ENCODE measurements at places on chromosomes 1 and 21.
A peak's percentile ranks its signal among the peaks of the same experiment; 100 is the strongest.

DNA sequence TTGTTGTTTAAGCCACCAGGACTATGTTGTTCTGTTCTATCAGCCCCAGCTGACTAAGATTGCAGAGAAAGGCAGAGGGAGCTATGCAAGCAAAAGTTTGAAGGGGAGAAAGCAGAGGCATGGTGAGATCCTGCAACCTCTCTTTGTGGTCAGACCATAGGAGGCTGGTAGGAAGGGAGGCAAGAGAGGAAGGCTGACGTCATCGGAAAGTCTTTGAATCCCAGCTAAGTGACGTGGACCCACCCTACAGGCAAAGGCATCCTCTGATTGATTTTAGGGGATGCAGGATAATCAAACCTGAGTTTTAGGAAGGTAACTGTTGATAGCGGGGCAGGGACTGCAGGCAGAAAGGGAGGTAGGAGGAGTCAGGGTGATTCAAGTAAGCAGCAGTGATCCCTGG, 23.3 kb upstream of the TNNI1 start:
- no peak for DNase-seq

GRCh38 chr1:51372561-51372960, 42.2 kb upstream of the TTC39A start:
- no peak for DNase-seq

GRCh38 chr1:212566522-212567479, 41.8 kb upstream of the ATF3 start:
- peak; percentile 88 for DNase-seq

DNA sequence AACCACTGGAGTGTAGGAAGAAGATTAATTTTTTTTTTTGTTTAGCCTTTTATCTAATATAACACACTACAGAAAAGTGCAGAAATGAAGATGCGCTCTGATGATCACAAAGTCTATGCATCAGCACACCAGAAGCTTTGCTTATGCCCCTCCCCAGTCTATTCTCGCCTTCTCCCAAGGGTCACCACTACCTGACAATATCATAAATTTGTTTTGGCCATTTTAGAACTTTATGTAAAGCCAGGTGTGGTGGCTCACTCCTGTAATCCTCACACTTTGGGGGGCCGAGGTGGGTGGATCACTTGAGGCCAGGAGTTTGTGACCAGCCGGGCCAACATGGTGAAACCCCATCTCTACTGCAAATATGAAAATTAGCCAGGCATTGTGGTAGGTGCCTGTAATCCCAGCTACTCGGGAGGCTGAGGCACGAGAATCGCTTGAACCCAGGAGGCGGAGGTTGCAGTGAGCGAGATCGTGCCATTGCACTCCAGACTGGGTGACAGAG, 231.3 kb downstream of the FOXD2 start:
- no peak for DNase-seq

DNA sequence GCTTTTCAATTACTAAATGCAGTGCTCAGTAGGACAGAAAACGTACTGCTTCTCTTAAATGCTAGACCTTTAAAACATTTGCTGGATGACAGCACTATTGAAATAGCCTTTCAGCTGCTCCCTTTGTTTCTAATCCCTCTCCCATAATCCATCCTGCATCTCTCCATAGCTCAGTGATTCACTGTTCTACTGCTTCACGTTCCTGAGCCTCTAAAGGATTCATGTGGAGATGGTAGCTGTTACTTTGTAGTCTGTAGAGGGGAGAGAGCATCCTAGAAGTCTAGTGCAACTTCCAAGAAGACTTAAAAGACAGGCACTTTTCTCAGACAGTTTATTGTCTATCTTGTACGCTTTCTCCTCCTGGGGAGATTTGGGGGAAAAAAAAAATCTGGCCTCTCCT, 51.4 kb downstream of the LRRC8B start:
- no peak for DNase-seq

DNA sequence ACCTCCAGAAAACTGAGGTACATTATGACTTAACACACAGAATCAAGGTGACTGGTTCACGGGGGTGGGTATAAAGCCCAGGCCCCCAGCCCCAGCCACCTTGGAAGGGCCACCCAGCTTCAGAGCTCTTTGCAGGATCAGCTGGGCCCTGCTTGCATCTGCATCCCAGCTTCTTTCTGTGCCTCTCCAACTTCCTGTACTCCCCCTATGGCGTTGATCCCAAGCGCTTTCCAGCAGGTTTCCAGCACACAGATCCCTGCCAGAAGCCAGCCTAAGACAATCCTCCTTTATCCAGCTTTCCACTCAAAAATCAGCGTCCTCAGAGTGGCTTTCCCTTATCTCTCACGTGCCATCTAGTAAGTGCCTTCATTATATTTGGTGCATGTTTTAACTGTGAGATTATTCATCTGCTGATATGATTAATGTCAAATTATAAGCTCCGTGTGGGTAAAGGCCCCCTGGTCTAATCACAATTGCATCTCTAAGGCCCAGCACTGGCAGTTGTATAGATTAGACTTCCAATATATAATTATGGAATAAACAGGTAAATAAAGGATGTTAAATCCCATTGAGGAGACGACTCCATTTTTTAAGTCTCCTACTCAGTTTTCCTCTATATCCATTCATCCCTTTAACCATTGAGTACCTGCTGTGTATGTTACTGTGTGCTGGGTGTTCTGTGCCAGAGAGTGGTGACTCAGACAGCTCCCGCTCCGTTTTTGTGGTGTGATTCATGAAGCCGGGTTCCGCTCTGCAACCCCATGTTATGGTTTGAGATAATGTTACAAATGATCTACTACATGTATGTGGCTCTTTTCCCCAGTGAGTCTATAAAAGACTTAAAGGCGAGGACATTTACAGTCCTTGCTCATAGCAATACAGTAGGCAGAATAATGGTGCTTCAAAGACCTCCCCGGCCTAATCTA, 387.6 kb downstream of the PCP4 start:
- DNase-seq, result no peak

- DNase-seq, result peak; percentile 35
Measured at GRCh38 chr1:75615613-75616435, 4.9 kb upstream of the SLC44A5 start.

GRCh38 chr1:13701271-13701640, 1.3 kb downstream of the PRDM2 start:
- DNase-seq, result peak; percentile 46

DNA sequence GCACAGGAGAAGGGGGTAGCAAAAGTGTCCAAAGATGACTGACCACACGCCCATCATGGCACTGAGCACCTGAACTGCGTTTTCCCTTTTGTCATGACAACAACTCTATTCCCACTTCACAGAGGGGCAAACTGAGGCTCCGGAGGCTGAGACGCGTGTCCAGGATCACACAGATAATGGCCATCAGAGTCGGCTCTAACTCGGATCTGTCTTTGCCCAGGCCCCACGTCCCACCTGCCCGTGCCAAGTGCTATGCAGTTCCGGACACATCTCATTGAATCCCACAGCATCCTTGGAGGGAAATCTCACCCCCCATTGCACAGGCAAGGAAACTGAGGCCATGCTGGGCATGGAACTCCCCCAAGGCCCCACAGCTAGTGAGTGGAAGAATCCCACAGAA, 62.1 kb downstream of the MATN1 start:
- DNase-seq, result no peak

- DNase-seq, result peak; percentile 61
Measured at GRCh38 chr1:192506741-192507155, 68.8 kb upstream of the RGS1 start.

DNA sequence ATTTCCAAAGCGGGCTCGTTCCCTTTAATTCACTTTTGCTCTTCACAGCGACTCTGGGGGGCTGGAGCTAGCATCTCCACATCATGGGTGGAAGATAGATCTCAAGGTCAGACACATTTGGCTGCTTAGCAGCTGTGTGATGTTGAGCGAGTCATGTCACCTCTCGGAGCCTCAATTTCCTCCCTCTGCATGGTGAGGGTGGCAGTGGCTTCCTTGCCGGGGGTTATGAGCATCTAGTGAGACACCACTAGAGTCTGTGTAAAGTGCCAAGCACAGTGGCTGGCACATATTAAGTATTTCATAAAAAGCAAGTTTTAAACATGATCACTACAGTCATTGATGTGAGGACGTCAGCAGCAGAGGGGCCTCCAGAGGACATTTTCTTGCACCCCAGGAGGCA, 16.9 kb upstream of the ECE1 start:
- DNase-seq, result no peak

DNA sequence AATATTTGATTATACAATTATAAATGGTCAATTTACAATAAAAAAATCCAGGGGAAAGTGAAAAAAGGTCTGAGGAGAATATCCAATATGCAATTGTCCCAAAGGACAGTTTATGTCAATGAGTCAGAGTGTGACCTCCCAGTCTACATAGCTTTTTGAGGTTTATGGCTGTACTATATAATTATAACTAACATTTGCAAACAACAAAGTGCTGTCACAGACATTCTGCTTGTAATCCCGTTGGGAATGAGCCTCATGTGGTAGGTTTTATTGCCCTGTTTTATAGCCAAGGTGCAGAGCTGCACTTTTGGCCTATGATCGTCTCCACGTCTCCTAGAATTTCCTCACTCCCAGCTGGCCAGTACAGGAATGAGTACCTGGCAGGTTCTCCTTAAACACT, 103.8 kb downstream of the ADSS2 start:
- no peak for DNase-seq

DNA sequence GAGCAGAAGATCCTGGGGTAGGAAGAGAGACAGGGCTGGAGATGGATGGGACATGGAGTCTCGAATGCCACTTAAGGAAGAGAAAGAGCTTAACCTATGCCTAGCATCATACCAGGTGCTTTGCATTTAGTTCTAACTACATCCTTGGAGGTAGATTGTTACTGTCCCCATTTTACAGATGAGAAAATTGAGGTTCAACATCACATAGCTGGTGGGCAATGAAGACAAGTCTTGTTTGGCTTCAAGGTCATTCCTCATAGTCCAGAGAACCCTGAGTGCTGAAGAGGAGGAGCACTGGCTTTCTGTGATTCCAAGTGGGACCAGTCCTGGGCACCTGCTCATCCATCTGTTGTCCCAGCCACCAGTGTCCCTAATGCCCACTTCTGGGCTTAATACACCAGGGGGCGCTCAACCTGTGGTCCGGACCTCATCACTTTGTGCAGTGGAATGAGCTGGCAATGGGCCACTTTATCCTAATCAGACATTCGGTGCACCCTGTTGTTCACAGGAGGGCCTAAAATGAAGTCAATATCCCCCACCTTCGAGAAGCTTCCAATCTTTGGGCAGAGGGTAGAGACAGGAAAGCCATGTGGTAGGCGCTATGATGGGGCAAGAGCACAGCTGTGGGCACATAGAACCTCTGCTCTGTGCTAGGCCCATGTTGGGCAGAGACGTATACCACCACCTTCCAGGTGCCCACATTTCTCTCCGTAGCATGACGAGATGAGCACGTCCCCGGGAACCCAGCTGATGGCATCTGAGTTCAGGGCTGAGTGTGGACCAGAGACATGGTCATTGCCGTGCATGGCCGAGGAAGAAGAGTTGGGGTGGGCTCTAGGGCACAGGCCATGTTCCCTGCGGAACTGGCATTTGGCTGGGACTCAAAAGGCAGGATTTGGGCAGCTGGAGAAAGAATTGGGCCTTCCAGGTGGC, 9.2 kb downstream of the RPS6KA1 start:
- peak; percentile 60 for DNase-seq

DNA sequence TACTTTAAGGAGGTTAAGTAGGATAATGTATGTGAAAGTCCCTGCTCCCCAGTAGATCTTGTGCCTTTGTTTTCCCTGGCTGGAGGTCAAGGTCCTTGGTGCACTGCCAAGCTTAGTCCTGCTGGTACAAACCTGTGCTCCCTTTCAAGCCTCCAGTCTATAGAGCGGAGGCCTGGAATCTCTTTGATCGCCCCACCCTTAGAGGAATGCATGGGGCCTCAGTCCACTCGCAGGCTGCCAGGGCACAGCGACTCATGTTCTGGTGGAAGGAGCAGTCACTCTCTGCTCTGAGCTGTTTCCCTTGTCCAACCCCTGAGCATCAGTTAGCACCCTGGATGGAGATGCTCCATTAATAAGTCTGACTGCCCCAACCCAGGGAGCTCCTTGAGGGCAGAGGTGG, 121.8 kb downstream of the HMGB4 start:
- DNase-seq, result no peak

GRCh38 chr1:26399034-26399433, 11.6 kb upstream of the LIN28A start:
- DNase-seq, result no peak

DNA sequence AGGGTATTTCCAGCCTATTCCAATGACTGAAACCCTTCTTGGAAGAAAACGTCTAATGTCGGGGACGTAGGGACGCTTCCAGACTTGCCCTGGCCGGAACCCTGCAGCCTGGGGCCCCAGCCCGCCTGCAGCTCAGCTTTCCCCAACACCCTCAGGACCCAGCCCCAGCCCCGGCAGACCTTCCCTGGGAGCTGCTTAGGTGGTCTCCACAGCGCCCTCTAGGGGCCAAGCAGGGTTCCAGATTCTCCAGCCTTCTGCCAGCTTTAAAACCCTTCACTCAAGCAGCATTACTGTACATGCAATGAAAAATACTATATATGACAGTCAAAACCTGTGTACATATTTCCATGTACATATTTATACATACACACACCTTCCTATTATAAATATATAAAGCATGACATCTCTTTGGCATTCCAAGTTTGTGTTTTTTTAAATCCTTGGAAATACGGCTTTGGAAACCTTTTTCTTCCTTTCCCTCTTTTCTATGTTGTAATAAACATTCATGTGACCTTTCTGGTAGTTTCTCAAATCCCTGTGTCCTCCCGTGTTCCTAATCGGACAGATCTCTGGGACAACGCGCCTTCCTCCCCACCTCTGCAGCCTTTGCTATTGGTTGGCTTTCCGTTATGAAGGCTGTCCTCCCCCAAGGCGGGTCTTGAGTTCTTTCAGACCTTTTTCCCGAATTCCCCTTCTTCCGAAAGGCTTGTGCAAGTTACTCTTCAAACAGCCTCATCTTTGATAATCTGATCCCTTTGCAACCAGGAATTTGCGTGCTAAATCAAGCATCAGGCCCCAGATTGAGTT, 60.3 kb downstream of the STUM start:
- DNase-seq, result peak; percentile 85

DNA sequence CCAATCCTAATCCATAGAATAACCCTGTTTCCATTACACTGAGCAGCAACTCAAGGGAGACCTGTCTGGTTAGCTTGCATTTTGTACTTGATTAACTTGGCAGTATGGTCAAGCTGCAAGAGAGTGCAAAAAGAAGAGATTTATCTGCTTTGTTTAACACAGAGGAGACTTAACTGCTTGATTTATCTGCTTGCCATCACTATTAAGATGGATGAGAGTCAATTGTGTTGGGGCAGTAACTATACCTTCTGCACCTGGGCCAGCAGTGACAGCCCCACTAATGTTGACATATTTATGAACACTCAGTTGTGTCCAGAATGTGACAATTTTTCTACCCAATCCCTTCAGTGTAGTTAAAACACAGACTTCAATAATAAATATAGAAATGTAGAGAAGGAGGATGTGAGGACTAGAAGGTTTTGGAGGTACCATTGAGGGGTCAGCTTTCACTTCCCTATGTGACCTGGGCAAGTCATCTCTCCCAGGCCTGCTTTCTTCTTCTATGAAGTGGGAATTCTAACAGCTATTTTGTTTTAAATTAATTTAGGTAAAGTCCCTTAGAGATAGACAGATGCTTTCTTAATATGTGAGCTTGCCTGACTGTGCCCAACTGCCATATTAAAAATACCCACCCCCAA, 159.1 kb upstream of the KCNK2 start:
- no peak for DNase-seq

- DNase-seq, result no peak
Measured at GRCh38 chr1:54153535-54154439, 987 bp upstream of the CDCP2 start.

Measured in GM10248 (cell line).